ENCODE measurements at places on chromosomes 11 and 22.

DNA sequence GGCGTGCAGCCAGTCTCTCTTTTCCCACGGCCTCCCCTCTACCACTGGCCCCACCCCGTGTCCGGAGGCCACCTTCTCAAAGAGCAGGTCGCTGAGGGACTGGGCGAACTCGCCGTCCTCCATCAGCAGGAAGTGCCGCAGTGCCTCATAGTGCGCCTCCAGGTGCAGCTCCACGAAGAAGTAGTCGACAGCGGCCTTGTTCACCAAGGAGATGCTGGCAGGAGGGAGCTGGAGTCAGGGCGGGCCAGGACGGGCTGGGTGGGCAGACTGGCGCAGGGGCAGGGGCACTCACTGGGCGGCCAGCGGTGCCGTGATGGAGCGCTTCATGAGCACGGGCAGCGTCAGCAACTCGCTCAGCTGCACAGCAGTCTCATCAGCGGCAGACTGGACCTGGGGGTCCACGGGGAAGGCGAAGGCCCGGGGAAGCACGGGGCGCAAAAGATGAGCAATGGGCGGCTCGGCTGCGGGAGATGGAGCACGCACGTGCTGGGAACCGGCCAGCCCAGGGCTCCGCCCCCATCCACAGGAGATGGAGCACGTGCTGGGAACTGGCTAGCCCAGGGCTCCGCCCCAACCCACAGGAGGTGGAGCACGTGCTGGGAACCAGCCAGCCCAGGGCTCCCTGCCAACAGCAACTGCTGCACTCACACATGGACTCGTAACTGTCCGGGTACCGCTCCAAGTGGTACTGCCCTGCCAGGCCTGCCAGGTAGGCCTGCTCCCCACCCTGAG is 18.4 kb downstream of the SELENOO start:
- no peak for DNase-seq

DNA sequence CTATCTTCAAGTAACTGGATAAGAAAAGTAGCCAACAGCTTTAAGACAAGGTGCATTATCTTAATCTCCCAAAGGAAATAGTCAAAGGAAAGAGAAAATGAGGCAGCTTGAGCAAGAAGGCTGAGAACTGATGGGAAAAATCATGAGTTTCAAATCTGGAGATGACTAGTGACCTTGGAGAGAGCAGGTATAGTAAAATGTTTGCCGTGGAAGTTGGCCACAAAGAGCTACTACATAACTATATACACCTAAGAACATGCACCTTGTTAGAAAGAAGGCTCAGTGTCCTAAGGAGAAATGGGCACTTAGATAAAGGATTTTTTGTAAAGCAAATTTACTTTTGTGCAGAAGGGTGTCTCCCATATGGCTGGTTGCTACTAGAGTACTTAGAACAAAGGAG is 80.8 kb upstream of the FSHB start:
- no peak for DNase-seq

DNA sequence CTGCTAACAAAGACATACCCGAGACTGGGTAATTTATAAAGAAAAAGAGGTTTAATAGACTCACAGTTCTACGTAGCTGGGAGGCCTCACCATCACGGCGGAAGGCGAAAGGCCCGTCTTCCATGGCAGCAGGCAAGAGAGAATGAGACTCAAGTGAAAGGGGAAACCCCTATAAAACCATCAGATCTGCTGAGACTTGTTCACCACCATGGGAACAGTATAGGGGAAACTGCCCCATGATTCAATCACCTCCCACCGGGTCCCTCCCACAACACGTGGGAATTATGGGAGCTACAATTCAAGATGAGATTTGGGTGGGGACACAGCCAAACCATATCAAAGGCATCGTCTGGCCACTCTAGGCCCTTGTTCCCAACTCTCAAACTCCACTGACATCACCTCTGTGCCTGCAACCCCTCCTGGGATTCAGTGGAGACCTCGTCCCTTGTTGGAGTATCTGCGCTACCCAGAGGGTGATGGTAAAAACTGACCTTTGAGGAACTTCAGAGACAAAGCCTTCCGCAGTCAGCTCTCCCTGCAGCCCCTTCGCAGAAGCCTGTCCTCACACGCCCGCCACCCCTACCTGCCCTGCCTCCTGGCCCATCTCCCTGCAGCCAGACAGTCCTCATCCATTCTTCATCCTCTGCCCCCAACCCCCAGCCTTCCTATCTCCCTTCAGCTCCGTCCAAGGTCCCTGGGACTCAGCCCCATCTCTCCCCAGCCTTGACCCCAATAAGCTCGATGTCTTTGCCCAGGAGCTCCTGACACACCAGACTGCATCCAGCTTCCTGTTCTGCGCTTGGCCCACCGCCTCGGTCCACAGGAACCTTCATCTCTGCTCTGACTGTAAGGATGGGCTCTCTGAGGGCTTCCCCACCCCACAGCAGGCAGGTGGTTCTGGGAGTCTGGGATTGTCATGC is 15.8 kb downstream of the CCND1 start:
- no peak for DNase-seq

GRCh38 chr11:64338716-64339115 is 1.3 kb upstream of the CCDC88B start:
- no peak for DNase-seq

GRCh38 chr11:40434926-40435325 is 1024.5 kb downstream of the LRRC4C start:
- no peak for DNase-seq

DNA sequence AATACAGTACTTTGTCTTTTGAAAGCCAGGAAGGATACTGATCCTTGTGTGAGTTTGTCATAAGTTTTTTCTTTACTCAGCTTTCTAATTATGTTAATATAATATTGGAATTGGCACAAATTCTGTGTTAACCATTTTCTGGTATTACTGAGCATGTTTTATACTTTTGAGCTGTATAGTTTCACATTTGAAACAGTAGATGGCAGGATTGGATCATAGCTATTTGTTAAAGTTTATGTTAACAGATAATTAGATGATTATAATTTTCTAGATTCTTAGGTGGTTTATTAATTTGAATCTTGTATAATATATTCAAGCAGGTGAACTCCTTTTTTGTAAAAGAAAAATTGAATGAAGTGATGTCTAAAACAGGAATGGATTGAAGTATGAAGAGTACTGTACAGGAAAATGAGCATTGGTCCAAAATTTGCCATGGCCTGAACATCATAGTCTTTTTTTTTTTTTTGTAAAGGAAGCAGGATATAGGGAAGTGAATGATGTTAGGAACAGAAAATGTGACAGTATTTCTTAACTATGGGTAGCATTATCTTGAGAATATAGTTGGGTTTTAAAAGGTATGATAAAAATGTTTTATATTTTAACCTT is 102.0 kb downstream of the CYP2R1 start:
- no peak for DNase-seq

- DNase-seq = no peak
These were observed 693.6 kb downstream of the BRD1 start for GRCh38 chr22:49134076-49134475.

GRCh38 chr22:29442976-29443375 is 4.6 kb downstream of the RFPL1 start:
- DNase-seq = no peak

- no peak for DNase-seq
These were observed 56.6 kb downstream of the FBXO7 start for GRCh38 chr22:32531228-32531627.

- DNase-seq = no peak
These were observed 17.3 kb downstream of the MS4A6A start for GRCh38 chr11:60165538-60165937.

- no peak for DNase-seq
These were observed 20.2 kb downstream of the RTN4RL2 start for GRCh38 chr11:57480409-57481137.

GRCh38 chr22:44289414-44290171 is 23.2 kb downstream of the SHISAL1 start:
- no peak for DNase-seq

- DNase-seq = no peak
These were observed 410.3 kb downstream of the KCNA4 start for GRCh38 chr11:29606330-29607031.

GRCh38 chr11:17004486-17005148 is 9.6 kb downstream of the PLEKHA7 start:
- no peak for DNase-seq

DNA sequence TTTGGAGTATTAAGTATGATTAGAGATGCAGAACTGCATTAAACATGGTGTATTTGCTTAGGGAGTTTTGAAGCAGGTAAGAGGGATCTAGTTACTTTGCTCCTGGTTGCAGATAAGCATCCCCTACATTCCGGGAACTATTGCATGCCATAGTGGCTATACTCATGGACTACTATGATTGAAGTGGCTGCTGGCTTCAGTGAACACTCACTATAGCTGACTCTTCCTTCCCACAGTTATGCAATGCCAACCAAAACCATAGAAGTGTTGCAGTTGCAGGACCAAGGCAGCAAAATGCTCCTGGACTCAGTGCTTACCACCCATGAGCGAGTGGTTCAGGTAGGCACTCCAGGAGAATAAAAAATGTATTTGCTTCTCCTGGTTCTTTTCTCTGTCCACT is 17.0 kb downstream of the COA4 start:
- no peak for DNase-seq

- DNase-seq = no peak
These were observed 20.8 kb downstream of the TREH start for GRCh38 chr11:118658429-118659313.

DNA sequence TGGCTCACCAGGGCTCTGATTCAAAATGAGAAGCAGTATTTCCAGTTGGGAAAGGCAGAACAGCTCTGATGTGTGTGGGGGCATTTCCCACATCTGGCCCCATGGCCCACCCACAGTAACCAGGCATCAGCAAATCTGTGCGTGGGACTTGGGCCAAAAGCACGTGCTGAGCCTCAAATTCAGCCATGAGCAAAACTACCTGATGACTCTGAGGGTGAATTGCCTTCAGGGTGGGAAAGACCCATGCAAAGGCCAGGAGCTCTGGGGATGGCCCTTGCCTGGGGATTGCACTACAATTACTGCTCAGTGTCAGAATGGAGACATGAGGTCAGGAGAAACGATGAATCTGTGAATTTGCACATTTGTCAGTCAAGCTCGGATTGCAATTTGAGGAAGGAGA is 20.9 kb downstream of the TP53AIP1 start:
- no peak for DNase-seq

- no peak for DNase-seq
These were observed 3.4 kb upstream of the RBM4B start for GRCh38 chr11:66680966-66681645.

DNA sequence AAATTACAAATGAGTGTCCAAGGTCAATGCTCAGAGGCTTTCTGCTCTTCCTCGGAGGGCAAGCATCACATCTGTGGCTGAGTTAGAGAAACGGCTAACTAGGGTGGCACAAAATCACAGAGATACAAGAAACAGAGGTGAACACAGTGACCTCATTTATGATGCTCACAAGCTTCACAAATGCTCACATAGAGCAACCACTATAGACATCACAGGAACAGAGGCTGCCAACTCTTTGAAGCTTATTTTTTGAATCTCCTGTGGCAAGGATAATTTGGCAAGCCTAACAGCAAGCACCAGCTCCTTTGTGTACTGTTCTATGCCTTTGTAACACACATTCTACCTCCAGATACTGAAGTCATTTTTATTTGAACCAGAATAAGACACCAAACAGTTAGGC is 416.5 kb upstream of the DDI1 start:
- no peak for DNase-seq

DNA sequence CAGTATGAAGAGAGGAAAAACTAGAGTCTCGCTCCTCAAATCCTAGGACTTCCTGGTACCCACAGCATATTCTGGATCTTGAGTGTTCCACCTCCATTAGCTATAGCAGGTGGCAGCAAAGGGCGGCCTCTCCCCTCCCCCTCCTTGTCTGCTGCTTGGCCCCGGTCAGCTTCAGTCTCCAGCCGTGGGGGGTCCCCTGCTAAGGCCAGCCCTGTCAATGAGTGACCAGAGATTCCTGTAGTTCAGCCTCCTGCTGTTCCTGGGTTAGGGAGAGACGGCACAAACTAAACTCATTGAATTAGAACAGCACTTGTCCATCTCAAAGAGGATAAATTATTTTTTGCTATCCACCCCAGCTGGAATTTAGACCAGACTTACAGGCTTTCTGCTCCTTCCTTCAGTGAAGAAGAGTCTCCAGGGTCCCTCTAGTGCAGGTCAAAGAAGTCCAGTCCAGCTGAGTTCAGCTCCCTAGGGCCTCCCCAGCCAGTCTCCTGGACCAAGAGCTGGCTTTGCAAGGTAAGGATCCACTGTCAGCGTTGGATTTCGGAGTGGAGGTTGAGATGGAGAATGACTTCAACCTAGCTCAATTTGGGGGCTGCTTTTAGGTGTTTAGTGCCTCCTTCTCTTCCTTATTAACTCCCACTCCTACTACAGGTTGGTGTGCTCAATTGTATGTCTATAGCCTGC is 1.1 kb upstream of the PHLDB1 start:
- DNase-seq = no peak

- no peak for DNase-seq
These were observed 213.6 kb upstream of the SESN3 start for GRCh38 chr11:95444309-95445241.

DNA sequence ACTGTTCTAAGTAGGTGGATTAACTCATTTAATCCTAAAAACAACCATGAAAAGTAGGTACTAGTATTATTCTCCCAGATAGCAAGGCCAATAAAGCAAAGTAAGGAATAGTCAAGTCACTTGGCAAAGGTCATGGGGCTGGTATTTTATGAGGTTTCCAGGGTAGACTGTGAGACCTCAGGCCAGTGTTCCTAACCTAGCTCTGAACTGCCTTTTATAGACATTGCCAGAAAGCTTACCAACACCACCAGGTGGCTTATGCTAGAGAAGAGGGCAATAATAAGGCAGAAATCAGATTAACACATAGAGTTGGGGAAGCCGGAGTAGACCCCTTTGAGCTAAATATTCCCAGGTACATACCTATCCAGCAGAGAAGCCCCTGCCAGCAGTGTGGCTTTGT is 490.9 kb upstream of the TENM4 start:
- DNase-seq = no peak

GRCh38 chr11:283405-284104 is 5.3 kb downstream of the NLRP6 start:
- DNase-seq = no peak

DNA sequence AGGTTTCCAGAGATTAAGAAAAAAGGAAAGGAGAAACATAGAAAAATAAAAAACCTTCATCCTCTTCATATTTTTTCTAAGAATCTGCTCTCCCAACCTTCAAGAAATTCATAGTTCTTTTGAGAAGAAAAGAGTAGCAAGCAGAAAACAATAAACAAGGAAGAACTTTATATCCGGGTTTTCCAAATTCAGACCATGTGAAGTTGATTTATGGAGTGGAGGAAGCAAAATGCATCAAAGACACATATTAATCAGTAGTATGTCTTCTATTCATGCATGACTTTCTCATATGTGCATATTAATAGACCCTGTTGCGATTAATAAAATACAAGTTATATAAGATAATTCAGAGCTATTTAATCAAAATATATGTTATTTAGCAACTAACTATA is 20.5 kb upstream of the CTSC start:
- no peak for DNase-seq

DNA sequence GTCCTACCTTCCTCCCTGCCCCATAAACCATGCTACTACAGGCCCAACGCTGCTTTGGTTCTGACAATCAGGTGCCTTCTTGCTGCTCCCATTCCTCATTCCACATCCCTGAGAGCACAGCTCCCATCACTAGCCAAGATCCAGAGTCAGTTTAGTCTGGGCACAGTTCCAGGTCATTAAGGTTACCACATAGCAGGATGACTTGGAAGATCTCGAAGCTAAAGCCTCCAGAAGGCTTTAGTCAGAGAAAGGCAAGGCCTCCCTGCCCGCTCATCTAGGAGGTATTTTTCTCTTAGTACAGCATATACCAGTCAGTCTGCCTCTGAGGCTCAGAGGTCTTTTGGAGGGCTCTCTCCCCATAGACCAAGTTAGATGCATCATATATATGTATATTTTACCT is 30.3 kb downstream of the TRIM66 start:
- no peak for DNase-seq

GRCh38 chr22:49515475-49515874 is 312.2 kb downstream of the BRD1 start:
- no peak for DNase-seq

- DNase-seq = no peak
These were observed 155.7 kb downstream of the RRAS2 start for GRCh38 chr11:14203321-14203720.
